ENCODE measurements at places on chromosomes 2 and 18.

DNA sequence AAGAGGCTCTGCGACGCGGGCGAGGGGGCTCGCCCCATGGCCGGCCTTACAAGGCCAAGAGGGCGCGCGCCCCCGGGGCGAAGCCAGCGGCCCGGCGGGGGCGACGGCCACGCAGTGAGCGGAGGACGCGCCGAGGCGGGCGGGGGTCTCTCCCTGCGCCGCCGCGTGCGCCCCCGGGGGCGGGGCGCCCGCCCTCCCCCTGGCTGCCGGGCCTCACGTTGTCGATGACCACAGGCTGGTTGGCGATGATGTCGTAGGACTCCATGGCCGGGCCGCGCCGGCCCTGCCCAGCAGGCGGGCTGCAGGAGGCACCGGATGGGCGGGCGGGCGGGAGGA is 250 bp downstream of the ACTR1B start:
- no peak for DNase-seq

GRCh38 chr2:36567711-36568408 is 30.1 kb downstream of the FEZ2 start:
- DNase-seq: no peak

- no peak for DNase-seq
Observed at GRCh38 chr18:22980394-22980793, 47.3 kb downstream of the RBBP8 start.

- no peak for DNase-seq
Observed at GRCh38 chr2:230905448-230906421, 19.3 kb downstream of the GPR55 start.

DNA sequence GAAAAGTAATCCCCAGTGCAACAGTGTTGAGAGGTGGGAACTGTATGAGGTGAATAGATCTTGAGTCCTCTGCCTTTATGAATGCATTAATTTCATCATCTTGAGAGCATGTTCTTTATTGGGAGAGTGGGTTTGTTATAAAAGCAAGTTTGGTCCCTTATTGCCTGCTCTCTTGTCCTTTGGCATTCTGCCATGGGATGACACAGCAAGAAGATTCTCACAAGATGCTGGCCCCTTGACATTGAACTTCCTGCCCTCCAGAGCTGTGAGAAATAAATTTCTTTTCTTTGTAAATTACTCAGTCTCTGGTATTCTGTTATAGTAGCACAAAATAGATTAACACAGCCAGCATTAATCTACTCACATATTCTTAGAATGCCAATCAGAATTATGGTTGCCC is 108.6 kb downstream of the EHBP1 start:
- no peak for DNase-seq

GRCh38 chr2:181275643-181276070 is 181.5 kb upstream of the ITGA4 start:
- no peak for DNase-seq

DNA sequence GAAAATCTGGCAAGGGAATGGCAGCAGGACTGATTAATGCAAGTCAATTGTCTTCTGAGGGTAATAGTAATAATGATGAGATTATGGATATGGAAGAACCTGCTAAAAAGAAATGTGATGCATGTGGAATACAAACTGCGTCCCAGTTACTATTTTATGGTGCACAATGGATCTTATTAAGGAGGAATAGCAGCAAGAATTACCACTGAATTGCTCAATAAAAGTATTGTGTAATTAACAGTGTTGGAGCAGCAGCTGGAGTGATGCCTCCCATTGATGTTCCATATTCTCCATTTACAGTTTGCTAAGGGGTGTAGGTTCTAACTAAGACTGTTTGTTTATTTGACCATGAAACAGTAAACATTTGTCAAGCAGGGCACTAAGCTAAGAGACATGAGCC is 167.9 kb downstream of the HRH4 start:
- no peak for DNase-seq

GRCh38 chr2:71417300-71418202 is 35.8 kb upstream of the DYSF start:
- no peak for DNase-seq

- no peak for DNase-seq
Observed at GRCh38 chr2:163701399-163702195, 34.2 kb downstream of the FIGN start.

DNA sequence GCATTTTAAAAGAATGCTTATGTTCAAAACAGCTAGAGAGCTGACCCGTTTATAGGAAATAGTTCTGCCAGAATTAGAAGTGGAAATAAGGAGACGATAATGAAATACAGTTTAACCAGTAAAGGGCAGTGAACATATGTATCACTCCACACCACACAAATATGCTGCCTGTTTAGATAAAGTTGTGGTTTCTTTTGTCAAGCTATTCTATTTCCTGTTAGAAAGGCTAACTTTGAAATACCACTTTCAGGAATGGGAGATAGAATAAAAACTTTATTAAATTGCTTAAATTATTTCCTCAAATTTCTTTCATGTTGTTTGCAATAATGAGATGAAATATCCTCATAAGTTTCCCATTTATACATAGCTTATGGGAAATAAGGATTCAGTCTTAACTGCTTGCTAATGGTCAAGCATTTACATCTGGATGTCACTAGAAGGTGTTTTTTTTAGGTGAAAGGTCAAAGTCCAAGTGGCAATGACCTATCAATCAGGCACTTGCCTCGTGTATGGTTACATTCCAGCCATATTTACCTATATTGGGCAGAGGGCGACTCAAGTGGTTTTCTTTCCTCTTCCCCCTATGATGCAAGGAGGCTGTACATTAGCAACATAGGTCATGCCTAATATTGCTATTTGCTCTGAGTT is 148.9 kb downstream of the ZEB2 start:
- no peak for DNase-seq

GRCh38 chr18:8029061-8029460 is 461.9 kb downstream of the PTPRM start:
- DNase-seq: no peak

DNA sequence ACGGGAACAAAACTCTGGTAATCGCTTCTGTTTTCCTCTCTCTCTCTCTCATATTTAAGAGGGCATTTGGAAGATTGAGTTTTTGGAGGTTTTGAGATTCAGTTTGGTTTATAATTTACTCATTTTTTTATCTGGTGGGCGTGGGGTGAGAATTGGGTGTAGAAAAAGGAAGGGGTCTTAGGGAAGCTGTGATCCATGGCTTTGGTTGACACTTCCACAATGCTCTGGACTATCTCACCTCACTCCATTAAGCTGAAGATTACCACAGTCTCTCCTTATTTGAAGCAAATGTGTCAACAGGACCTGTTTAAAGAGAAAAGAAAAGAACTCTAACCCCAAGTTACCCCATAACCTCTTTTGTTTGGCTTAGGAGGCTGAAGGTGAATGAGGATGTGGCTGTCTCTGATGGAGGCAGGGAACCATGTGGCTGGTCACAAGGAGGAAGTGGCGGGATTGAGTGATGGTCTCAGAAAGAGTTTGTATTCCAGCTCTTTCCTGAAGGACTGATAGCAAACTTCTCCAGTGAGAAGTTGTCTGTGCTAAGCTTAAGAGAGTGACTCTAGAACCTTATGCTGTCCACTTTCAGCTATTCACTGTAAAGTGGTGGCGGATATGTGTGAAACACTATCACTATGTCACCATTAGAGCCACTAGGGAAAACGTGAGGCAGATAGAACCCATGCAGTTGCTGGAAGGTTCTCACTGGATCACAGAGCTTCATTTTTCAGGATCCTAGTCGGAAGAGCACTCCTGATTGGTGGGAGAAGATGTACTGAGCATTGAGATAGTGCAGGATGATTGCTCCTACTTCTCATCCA is 934 bp downstream of the ZNF804A start:
- DNase-seq: no peak

DNA sequence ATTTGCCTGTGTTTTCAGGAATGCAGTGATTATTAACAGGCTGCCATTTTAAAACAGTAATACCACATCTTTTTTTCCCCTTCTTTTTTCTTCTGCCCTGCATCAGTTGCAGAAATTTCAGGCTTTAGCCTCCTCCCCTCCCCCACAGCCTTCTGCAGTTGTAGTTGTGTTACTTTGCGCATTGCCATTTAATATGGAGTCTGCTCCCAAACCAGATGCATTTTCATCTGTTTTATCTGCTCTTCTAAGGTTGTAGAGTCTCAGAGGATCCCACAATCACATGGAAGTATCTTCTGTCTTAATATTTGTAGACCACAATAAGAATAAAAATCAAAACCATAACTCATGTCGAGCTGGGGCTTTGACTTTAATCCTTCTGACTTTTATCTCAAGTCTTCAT is 3.8 kb downstream of the ASXL3 start:
- DNase-seq: no peak

GRCh38 chr18:4193086-4193485 is 262.0 kb downstream of the DLGAP1 start:
- no peak for DNase-seq

- DNase-seq: no peak
Observed at GRCh38 chr2:39615675-39616074, 50.0 kb upstream of the TMEM178A start.

GRCh38 chr18:58232668-58233067 is 188.6 kb downstream of the NEDD4L start:
- no peak for DNase-seq

DNA sequence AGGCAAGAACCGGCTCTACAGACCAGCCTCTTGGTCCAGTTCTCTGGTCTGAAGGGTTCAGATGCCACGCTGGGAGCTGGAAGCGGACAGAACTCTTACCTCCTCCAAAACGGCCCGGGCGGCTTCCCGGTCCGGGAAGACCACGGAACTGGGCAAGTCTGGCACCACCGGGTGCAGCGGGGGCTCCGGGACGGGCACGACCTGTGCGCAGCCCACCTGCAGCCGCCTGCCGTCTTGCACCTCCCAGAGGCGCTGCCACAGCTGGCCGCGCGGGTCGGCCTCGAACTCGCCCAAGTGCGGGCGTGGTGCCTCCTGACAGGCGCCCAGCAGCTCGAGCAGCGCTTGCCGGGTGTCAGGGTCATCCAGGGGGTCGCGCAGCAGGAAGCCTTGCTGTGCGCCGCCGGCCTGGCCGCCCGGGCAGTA is 773 bp downstream of the CMPK2 start:
- DNase-seq: no peak

DNA sequence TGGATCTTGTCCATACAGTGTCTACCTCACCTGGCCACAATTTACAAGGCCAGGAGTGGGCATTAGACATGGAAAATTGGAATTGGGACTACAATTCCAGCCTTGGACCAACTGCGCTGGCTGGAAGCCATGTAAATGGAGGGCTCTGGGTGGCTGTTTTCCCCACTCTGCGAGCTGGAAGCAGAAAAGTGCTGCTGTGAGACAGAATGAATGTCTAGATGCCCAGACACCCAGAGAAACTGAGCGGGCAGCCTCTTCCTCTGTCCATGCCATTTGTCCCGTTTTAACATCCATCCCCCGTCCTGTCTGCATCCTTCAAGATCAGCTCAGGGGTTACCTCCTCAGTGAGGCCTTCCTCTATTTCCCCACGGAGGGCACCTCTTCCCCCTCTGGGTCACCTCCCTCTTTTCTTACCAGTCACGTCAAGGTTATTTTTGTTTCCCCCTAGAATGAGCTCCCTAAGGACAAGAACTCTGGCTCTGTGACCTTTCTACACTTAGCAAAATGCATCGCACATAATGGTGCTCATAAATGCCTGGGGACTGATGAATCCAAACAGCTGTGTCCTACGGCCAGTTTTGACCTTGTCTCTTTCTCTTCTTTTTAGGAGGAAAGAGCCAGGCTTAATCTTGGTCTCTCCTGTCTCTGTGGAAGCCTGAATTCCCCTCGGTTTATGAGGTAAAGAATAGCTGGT is 41.2 kb downstream of the MCFD2 start:
- no peak for DNase-seq
